ENCODE measurements at places on chromosomes 6 and 20.

GRCh38 chr6:91683240-91683639, 1096.4 kb upstream of the MAP3K7 start:
- no peak for DNase-seq

GRCh38 chr20:58223358-58223941, 5.0 kb downstream of the ANKRD60 start:
- DNase-seq = no peak

DNA sequence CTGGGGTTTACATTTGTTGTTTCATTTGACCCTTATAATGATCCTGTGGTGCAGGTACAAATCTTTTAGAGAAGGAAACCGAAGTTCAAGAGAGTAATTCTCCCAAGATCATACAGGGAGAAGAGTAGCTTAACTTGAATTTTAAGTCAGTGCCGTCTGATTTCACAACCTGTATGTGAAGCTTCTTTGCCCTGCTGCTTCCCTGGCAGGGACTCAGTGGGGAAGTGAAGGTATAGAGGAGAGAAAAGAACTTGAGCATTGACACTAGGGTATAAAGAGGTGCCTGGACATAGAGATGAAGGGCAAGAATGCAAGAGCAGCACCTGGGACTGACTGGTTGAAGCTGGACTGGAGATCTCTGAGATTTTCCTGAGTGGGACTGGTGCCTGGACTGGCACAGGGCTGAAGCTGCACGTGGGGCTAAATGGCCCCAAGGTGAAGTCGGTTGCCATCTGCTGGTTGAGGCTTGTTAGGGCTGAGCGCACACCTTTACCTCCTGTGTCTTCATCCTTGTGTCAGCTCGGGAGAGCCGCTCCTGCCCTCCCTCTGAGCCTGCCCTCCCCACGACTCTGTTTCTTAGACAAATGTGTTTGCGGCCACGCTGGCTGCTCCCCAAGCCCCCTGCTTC, 41.8 kb downstream of the FARS2 start:
- DNase-seq = peak; percentile 8

DNA sequence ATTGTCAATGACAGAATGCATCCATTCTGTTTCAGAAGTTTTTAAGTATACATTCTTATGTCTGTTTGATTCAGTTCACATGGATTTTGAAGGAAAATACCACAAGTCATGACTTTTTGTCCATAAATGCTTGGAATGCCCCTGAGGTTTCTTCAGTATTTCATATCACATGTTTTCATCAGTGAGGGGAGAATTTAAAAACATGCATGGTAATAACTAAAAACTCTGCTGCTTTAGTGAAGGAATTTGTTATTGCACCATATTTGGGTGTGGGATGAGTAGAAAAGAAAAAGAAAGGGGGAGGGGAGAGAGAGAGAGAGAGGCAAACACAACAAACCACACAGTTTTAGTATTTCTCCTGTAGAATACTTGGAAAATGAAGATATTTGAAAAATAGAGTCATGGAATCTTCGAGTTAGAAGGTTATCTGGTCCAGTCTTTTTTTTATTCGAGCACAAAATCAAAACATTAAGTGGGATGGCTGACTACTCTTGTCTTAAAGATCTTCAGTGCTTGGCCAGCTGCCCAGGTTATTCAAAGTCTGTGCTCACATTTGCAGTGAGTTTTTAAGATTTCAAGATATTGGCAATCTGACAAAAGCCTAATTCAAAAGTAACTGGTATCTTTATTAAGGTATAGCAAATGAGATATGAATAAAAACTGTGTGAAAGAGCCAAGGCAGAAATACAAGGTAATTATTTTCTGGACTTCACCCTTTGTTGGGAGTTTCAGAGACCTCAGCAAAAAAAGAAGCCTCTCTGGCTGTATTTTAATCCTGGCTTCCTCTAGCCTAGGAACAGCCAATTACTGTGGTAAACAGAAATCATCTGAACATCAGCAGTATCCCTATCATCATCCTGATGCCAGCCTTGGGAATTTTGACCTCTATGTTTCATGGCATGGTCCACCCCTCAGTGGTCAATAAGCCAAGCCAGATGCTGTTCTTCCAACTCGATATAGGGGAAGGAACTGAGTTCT, 687.9 kb upstream of the CITED2 start:
- no peak for DNase-seq

DNA sequence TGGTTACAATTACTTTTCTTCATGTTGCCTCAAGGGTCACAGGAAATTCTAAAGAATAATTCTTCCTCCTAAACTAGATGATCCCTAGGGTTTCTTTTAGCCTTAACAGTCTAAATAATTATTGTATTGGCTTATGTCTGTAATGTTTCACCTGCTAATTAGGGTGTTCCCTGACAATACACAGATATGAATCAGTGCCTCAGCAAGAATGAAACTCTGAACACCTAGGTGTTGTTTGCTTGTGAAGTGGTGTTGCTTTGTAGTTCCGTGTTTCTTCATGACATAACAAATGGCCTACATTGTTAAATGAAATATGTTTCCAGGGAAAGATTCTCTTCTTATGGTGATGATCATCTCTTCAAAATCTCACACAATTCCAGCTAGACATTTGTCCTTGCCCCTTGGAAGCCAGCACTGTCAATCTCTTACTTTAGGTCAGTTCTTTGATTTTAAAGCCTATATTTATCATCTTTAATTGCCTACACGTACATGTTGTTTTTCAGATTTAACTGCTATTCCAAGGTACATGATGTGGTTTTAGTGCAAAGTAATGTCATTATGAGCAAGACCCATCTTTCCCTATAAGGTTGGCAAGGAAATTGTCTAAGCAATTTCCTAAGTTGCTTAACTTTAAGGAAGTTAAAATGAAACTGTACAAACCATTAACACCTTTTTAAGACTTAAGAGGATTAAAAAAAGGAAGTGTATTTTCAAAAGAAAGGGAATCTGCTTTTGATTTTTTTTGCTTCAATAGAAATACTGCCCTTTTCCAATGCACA, 111.9 kb downstream of the TBC1D7 start:
- no peak for DNase-seq

GRCh38 chr6:65448866-65449265, 258.2 kb downstream of the EYS start:
- no peak for DNase-seq

DNA sequence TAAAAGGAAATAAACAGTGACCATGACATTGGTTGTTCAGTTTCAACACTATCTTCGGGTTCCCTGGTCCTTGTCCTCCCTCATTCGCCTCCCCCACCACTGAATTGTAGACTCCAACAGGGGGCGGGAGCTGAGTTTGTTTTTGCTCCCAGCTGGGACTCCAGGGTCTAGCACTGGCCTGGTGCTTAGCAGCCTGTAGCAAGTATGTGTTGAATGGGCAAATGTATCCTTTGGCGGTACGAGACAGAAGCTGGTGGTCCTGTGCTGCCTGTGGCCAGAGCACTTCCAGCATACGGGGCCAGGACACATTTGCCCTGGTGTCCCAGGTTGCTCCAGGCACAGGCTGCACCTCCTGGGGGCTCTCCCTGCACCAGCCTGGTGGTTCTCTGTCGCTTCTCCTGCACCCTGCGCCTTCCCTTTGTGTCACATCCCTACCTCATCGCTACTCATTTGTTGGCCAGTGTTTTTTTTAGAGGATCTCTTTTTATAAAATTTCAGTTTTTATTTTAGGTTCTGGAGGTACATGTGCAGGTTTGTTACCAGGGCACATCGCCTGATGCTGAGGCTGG, 40.1 kb downstream of the PHACTR3 start:
- no peak for DNase-seq

GRCh38 chr6:111522393-111523020, 39.5 kb upstream of the REV3L start:
- DNase-seq = peak; percentile 40

GRCh38 chr20:18090477-18090876, 32.8 kb upstream of the OVOL2 start:
- DNase-seq = no peak

DNA sequence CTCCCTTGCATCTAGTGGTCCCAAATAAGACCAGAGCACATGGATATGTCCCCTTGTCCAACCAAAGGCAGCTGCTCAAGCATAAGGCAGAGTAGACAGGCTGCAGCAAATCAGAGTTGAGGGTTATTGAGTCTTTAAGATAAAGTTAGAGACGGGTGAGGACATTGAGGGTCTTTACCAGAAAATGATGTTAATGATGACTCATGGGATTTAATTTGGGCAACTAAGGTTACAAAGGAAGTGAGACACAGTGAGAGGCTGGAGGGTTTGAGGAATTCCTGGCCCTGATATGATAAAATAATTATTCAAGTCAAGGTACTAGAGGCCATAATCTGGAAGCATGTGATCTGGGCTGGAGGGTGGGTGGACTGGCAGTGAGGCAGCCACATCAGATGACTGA, 133.6 kb downstream of the ALDH8A1 start:
- no peak for DNase-seq

DNA sequence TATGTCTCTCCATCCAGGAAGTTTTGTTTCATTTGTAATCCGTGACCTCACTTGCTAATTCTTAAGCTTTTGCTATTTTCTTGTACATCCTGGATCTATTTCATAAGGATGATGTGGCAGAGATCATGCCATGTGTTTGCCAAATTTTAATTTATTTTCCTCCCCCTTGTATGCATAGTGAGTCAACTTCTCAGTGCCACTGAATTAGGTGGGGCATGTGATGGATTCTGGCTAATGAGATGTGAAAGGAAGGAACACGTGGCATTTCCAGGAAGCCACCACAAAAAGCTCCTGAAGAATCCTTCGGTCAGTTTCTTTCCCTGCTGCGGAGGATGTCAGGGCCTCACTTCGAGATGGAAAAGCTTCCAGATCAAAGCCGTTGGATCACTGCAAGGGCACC, 86.2 kb upstream of the PRL start:
- DNase-seq = no peak

GRCh38 chr6:90222724-90223198, 73.9 kb downstream of the BACH2 start:
- DNase-seq = no peak

DNA sequence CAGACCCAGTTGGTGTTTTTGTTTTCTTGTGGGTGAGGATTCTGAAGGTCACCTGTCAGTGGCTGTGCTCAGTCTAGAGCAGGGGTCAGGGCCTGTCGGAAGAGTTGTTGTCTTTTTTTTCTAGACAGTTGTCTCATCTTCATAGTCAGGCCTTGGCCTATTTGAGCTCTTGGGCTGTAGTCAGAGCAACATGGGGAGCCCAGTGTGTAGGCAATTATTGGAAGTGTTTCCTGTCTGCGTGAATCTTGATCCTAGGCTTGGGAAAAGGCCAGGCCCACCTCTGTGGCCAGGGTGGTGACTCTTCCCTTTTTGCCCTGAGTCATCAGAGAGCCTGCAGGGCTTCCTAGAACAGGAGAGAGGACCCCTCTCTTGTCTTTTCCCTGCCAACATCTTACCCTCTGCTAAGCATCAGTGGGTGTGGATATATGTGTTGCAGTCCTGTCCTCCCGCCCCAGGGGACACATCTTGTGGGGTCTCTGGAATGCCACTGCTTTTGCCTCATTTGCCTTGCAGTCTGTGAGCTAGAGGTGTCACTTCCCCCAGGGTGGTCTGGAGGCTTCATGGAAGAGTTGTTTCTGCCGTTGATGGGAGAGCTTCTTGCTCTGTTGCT, 11.4 kb downstream of the TJAP1 start:
- DNase-seq = no peak

Data from GDM1 (cell line).